ENCODE measurements at places on chromosomes 4 and X.

DNA sequence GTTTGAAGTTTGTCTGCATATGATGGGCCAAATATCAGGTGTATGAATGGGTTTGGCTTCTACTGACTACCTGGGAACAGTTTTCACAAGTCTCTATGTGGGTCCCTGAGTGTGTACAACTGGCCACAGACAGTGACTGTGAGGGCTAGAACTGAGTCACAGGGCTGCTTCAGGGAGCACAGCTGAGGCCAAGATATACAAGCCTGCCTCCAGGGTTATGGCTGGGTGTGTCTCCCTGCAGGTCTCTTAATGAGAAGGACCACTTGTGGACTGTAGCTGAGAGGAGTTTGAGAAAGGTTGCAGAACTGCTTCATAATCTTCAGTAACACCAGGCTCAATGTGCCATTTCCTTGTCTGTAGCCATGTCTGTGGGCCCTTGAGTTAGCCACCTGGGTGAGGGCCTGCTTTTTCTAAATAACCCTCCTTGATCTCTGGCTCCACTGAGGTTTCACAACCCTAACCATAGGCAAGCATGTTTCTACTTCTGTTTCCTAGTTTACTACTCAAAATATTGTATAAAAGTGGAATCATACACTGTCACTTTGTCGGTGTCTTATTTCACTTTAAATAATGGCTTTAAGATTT lies 81.3 kb downstream of the ZNF732 start:
- DNase-seq, result no peak

DNA sequence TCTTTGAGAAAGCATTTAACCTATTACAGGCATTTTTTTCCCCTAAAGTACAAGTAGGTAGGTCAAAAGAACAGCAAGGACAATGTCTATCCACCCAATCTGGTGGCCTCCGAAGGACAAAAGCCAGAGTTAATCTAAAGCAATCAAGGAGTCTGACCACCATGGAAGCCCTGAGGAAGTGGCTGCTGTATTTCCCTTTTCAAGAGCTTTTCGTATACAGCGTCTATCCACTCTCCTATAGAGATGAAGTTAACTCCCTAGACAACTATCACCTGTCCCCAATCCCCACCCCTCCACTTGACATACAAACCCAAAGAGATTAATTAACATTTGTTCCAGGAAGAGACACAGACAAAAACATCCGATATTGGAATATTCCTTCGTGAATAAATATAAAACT lies 85.5 kb downstream of the SNCA start:
- DNase-seq, result peak; percentile 37

DNA sequence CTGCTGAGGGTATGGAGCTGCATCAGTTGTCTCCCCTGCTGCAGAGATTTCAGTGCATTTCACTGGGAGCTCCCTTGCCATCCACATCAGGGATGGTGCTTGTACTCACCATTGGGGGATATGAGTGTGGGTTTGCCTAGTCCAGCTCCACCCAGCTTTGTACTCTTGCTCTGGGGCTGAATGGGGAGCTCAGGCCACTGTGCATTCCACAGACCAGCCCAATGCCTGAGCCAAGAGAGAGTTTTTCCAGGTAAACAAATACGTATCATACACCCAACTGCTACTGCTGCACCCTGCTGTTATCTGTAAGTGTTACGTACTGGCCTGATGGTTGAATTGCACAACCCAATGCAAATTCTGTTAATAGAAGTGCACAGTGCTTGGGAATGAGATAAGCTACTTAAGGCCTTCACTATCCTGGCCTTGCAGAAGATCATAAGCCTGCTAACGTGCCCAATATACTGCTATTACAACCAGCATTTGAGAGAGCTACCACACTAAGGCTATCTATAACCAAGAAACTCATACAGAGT lies 205.0 kb upstream of the DMD start:
- no peak for DNase-seq

GRCh38 chr4:183392377-183392776 lies 52.1 kb upstream of the CDKN2AIP start:
- DNase-seq, result no peak

DNA sequence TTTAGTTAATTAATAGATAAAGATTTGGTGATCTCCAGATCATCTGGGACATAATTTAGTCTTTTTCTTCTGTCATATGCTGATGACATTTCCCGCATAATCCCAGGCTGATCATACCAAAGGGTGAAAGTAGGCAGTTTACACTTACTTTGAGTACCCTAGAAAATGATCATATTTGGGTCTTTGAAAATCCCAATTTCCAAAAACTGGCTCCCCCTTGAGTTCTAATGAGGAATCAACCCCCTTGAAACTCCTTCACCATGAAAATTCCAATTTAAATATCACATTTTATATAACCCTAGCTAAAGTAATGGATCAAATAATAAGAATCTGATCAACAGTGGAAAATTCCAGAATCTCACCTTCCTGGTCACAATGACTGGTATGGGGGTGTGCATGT lies 223.4 kb downstream of the NAF1 start:
- DNase-seq, result no peak

GRCh38 chr4:124711471-124712371 lies 811 bp downstream of the ANKRD50 start:
- peak; percentile 85 for DNase-seq

DNA sequence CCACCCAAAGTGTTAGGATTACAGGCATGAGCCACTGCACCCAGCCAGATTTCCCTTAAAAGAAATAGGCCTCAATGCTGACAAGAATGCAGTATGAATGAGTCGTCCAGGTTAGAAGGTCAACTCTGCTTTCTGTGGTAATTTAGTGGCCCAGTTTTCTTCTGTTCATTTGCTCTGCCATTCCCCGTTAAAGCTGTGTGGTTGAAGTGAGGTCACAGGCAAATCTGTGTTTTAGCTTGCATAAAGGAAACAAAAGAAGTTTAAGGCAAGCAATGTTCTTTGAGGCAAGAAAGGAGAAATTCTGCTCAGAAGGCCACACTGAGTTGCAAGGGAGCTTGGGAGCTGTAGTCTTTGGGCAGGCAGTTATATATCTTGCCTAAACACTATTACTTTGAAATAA lies 176.8 kb downstream of the LARP7 start:
- peak; percentile 1 for DNase-seq

GRCh38 chr4:126081336-126081735 lies 766.6 kb downstream of the FAT4 start:
- DNase-seq, result no peak

Data from NCI-H69 (cell line).